ENCODE measurements at places on chromosomes 13 and 19.

- no peak for DNase-seq
Measured at GRCh38 chr19:48085904-48086864, 24.4 kb downstream of the PLA2G4C start.

DNA sequence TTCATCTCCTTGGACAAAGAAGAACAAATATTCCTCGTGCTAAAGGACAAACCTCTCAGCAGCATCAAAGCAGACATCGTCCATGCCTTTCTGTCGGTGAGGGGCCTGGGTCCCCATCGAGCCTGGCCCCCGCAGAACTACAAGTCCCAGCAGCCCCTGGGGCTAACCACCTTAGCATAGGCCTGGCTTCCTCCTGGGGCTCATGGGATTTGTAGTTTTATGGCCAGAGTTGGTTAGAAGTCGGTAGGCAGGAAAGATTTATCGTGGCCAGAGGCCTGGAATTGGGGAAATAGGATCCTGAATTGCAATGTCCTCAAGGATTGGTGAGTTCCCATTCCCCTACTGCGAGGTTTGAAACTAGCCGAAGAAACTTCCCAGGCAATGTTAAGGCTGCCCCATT is 19.6 kb downstream of the TMEM150B start:
- peak; percentile 16 for DNase-seq

- no peak for DNase-seq
Measured at GRCh38 chr13:52061587-52061986, 37.1 kb downstream of the UTP14C start.

DNA sequence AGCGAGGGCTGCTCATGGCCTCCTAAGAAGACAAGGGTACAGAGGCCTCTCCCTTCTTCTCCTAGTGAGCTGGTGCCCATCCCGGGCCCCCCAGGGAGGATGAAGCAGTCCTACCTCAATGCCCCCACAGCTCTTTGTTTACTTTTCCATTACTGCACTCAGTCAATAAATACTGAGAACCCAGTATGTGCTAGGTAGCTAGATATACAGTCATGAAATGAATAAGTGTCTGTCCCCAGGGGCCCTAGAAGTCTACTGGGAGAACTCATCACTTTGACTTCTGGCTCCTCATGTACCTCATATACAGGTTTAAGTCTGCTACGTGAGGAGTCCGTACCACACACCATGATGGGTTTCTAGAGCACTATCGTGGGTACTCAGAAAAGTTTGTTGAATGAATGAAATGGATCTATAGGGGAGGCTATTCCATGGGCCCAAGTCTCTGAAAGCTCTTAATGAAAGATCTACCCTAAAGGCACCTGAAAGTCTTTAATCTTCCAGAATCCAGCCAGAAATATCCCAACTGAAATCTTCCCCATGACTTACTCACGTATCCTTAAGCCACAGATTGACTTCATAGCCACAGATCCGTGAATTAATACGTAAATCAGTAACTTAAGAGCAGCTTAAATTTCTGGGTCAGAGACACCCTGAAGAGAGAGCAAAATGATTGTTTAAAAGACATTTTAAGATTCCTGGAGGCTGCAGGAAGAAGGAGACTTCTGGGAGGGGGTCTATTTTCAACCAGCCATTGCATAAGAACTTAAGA is 51.6 kb upstream of the POMP start:
- DNase-seq: no peak

DNA sequence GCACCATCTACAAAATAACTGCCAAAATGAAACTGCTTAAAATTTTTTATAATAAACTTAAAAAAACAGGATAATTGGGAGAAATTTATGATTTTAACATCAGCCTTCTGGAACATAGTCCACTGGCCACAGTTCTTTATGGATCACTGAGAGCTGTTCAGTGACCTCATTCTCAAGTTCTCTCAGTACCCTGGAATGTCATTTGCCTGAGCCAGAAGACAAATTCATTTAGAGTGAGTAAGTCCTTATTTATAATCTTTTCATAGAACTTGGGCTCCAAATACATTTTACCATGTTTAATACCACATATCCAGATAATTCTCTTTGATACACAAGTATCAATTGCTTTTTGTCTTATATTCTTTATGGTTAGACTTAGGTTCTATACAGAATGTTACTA is 87.6 kb downstream of the CAB39L start:
- no peak for DNase-seq

GRCh38 chr13:73894995-73895571 is 239.1 kb downstream of the KLF12 start:
- no peak for DNase-seq

- no peak for DNase-seq
Measured at GRCh38 chr19:44613295-44614178, at the start of gene IGSF23. IGSF23 (plus strand) TSS chr19:44613563; CDS start chr19:44613646, 83 bp downstream.

DNA sequence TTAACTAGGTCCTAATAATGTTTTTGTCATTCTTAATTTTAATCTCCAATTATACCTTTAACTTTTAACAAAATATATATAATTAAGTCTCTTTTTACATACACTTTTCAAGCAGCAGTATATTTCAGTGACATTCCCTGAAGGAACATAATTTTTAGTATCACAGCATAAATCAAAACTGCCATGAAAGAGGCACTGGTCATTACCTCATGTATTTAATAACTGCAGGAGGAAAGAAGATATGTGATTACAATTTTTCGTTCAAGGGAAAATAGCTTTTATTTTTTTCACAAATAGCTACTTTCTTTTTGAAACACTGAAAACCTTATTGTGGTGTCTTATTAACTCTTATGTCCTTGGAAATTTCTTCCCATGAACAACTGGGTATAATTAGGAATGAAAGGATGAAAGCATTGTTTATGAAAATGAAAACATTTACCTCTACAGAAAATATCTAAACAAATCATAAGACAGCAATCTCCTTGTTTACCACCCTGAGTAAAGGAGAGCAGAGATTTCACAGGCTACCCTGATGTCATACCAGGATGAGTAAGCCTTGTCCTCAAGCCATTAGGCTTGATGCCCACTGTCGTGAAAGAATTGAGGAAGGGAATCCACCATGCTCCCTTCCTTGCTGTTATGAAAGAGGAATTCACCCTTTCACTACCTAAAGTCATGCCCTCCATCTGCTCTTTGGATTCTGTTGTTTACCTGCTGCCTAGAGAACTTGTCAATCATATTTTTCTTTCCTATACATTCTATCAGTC is 877.2 kb upstream of the PCDH20 start:
- no peak for DNase-seq

DNA sequence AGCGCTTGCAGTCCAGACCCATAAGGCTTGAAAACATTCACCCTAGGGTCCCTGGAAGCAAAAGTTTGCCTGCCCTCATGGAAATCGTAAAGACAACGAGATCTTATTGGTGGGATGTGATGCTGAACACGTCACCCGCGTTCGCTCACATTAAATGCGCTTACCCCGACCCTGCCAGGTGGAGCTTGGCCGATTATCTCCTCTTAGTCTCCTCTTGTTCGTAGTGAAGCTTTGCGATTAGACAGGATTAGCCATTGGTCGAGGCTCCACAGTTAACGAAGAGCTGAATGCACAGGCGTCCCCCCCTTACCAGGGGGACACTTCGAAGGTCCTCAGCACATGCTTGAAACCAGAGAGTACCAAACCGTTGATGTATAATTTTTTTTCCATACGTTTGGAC is 16.0 kb upstream of the KDM4B start:
- no peak for DNase-seq

DNA sequence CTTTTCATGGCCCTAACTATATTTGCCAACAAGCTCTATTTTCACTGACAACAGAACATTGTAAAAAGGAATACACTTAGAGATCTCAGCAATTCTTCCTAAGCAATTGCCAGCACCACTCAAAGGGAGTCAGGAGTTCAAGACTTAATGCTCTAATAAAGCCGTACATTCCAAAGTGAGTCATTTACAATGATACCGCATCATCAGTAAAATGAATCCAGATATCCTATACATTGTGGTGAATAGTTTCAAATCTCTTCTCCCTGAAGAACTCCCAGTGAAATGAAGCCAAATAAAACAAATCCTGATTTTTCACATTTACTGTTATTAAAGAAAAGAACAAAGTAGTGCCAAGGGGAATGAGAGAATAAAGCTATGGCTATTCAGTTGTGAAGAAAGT is 2898.7 kb upstream of the PCDH20 start:
- DNase-seq: no peak

DNA sequence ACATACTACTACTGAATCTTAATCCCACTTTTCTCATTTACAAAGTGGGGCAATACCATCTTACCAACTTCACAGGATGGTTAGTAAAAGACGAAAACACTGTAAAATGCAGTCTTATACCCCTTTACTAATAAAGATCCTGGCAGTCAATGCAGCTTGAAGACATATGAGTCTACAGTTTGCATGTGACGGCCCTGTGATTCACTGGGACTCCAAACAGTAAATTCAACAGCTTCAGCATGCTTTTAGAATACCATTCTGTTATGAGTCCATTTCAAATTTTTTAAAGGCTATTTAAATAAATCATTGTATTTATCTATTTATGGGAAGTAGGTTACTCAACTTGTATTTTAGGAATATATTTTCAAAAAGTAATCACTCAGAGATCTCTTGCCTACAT is 629.1 kb downstream of the LIG4 start:
- DNase-seq: no peak

DNA sequence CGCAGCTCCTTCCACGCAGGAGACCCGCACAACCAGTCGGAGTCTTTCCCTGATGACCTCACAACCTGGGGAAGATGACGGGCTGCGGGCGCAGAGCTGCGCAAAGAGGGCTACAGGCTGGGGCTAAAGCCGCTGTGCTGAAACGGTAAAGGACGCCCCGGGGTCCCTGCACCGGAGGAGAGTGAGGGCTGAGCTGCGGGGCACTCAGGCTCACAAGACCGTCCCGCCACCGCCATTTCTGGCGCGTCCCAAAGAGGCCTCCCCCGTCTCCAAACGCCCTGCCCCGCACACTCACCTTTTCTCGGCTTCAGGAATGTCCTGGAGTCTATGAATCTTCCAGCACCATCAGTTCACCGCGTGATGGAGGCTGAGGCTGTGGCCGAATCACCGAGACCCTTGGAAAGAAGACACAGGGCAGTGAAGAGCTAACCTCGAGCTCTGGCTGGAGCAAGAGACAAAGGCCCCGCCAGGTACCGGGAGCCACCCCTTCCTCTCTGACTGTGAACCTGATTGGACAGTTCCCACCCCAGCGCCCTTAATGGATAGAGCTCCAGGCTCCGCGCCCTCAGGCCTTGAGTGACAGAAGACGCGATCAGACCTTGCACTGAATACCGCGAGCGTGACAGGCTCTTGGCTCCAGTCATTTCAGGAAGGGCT is 41.8 kb upstream of the ZNF429 start:
- DNase-seq: peak; percentile 43
